SK-N-MC (cell line): ENCODE measurements at places on chromosomes 11 and 22.

GRCh38 chr22:22352371-22352999, 107.9 kb downstream of the VPREB1 start:
- DNase-seq, result no peak

GRCh38 chr22:44822534-44822933, 70.2 kb downstream of the ARHGAP8 start:
- no peak for DNase-seq

- no peak for DNase-seq
Observed at GRCh38 chr11:31492320-31492913, 17.0 kb downstream of the IMMP1L start.

DNA sequence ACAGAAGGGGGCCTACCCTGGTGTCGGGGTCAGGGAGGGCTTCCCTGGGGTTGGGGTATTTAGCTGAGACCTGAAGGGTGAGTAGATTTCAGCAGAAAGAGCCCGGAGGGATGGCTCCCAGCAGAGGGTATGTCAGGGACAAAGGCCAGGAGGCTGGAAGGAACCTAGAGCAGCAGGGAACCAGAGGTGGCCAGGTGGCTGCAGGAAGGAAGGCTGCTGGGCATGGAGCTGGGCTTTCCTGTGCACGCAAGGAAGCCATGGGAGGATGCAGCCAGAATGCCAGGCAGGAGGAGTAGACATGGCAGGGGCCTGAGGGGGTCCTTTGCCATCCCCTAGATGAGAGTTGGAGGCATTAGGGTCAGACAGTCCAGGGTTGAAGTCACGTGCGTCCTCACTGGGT, 27.4 kb upstream of the RELT start:
- no peak for DNase-seq

- DNase-seq, result no peak
Observed at GRCh38 chr22:47421846-47422245, 659.4 kb downstream of the TBC1D22A start.

DNA sequence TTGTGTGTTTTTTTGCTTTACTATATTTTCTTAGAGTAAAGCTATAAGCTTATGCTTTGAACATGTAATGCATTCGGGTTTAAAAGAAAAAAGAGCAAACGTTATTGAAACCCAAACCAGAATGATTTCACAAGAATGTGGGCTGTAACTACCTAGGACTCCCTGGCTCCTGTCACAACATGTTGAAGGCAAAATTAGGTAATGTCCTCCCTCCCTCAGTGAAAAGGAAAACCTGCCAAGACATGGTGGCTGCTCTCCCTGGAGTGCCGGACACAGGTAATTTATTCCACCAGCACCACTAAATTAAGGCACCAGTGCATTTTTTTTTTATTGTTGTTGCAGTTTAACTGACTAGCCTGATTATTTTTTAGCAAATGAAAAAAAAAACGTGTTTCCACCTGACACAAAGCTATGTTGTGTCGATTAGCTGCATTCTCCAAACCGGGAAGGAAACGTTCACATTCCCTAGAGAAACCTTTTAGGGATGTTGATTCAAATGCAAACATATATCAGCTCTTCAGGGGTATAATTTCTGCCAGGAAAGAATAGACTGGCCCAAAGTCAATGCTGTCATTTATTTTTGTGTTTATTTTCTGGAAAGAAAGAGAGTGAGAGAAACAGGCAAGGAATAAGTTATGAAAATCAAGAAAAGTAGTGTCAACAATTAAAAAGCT, 134.6 kb downstream of the CCDC34 start:
- no peak for DNase-seq

- no peak for DNase-seq
Observed at GRCh38 chr11:118438314-118438931, 2.1 kb downstream of the KMT2A start.

- DNase-seq, result no peak
Observed at GRCh38 chr22:36301851-36302250, 48.9 kb downstream of the APOL1 start.

GRCh38 chr11:78230161-78230877, 41.6 kb downstream of the USP35 start:
- no peak for DNase-seq
